ENCODE measurements at places on chromosomes 6 and 20.

DNA sequence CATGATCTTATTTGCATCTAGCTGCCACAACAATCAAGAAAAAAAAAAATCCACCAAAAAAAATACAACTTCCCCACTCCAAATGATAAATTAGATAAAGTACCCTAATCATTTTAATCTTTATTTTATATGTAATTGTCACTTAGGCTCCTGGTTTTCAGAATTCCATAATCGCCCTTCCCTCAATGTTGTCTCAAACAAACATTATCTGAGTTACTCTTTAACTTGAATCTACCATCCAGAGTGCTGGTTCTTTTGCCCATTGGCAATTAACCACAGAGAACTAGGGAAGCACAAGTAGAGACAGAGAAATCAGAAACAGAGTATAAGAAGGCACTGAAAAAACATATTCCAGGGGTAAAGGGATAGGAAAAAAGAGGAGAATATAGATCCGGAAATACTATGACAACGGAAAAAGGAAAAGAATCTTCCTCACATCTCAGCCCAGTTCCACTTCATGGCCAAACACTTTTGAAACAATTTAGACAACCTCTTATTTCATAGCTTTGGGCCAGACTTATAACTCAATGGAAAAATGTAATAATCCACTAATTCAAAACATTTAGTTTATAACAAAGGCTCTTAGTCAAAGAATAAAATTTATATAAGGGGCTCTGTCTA is 861 bp upstream of the NHSL1 start:
- no peak for DNase-seq

DNA sequence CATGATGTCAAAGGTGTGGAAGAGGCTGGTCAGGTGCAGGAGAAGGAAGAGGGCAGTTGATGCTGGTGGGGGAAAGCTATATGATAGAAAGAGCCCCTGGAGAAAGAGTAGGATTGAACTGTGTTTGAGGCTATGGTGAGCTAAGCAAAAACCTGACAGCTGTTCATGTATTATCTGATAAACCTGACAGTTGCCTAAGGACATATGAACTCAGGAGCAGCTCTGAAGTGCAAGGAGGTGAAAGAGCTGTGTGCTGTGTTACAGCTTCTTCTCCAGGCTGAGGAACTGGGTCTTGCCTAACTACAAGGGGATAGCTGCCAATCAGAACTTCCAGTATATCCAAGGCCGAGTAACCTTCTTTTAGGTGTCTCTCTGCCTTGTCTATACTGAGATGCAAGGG is 81.8 kb downstream of the LCA5 start:
- DNase-seq, result no peak

DNA sequence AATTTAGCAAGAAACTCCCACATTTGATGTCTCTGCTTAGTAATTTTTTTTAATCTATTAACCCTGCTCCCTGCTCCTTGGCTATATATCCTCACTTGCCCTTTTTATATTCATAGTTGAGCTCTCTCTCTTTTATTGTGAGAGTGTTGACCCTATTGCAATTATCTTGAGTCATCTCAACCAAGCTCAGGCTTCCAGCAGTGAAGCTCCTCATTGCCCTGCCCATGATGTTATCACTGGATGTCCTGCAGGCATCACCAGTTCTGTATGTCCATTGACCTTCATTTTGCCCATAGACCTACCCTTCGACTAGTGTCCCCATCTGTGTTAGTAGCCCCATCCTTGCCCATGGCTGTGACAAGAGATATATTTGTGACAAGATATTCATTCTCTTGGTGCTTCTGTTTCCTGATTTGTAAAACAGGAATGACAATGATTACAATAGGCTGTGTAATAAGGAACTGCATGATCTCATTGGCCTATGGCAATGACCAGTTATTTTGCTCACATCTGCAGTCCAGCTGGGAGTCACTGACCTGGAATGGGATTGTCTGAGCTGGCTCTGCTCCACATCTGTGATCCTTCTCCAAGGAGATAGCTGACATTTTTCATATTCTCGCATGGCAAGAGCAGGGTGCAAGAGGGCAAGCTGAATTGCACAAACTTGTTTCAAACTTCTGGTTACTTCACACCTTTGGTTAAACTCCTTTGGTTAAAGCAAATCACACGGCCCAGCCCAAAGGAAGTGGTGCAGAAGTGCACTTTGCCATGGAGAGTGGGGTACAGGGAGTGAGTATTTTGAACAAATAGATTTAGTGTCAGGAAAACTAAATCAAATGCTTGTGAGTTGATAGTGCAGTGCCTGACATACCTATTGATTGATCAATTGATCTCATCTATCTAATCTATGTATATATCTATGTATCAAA is 47.7 kb upstream of the CST5 start:
- no peak for DNase-seq

- DNase-seq, result no peak
These were observed 17.5 kb downstream of the MPC1 start for GRCh38 chr6:166365221-166365620.

DNA sequence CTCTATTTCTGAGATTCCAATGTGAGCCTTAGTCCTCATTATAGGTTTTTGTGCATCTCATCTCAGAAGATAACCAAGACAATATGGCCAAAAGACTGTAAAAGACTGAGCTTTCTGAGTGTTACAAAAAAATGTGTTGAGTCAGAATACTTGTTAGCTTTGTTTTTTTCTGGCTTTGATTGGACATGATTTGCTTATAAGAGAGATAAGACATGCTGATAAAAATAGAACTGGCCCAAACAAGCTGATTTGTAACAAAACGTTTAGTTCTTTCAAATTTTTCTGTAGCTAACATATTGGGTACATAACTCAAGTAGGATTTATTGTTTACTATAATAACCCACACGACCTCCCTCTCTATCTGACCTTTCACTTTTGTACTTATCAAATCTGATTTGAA is 32.9 kb downstream of the FILIP1 start:
- no peak for DNase-seq

DNA sequence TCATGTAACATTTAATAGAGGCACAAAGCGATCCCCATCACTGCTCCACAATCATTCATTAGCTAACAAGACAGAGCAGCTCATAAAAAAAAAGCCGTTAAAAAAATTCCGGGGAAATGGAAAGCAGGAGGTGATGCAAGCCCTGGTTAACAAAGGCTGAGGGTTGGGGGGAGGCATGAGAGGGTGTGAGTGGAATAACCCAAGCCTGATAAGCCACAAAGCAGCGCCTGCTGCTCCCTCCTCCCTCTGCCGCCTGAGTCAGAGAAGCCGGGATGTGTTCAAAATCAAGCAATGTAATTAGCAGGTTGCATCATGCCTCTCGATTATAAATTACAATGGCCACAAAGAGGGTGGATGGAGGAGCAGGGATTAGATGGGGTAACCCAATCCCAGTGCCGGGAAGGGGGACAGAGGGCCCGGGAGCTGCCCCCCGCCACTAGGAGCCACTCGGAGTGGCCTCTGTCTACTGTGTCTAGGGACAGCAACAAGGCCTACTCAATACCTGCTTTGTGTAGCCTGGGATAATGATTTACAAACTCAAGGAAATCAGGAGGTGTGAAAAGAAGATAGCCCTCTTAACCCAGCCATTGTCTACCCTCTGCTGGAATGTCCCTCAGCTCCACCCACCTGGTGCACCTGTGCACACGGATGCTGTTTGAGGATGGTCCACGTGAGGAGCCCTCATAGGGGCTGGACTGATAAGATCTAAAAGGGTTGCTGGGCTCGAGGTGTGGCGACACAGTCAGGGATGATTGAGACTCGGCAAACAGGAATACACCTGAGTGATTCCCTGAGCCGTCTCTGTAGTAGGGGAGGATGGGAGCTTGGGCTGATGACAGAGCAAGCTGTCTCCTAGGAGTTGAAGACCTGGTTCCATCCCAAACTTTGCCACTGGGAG is 156.9 kb downstream of the VEGFA start:
- DNase-seq, result no peak

GRCh38 chr20:47236639-47236900 is 119.9 kb downstream of the ZMYND8 start:
- DNase-seq, result no peak

- DNase-seq, result no peak
These were observed 241.6 kb upstream of the RUNX2 start for GRCh38 chr6:45086360-45087084.

- no peak for DNase-seq
These were observed 450.1 kb upstream of the MANEA start for GRCh38 chr6:95127261-95127660.

- no peak for DNase-seq
These were observed 28.4 kb upstream of the ANKRD60 start for GRCh38 chr20:58256842-58257241.

- no peak for DNase-seq
These were observed 187.9 kb upstream of the ECI2 start for GRCh38 chr6:4323322-4323721.

- no peak for DNase-seq
These were observed 8.7 kb downstream of the ZHX3 start for GRCh38 chr20:41308726-41309413.

DNA sequence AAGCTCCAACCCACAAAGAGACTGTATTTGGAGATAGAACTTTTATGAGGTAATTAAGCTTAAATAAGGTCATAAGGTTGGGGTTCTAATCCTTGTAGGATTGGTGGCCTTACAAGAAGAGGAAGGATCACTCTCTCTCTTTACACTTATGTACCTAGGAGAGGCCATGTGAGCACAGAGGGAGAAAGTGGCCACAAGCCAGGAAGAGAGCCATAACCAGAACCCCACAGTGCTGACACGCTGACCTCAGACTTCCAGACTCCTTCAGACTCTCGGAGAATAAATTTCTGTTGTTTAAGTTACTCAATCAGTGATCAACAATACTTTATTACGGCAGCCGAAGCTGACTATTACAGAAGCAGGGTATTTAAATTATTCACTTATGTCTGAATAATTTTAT is 430.5 kb upstream of the EPHA7 start:
- DNase-seq, result no peak

GRCh38 chr20:43969028-43969447 is 54.4 kb downstream of the TOX2 start:
- DNase-seq, result no peak
